T-helper 1 cell (primary cell): ENCODE measurements at places on chromosomes 6 and 20.

- DNase-seq = no peak
Measured at GRCh38 chr6:139256087-139256486, 35.7 kb downstream of the TXLNB start.

GRCh38 chr6:149368065-149368464, 32.0 kb upstream of the SUMO4 start:
- DNase-seq = no peak

DNA sequence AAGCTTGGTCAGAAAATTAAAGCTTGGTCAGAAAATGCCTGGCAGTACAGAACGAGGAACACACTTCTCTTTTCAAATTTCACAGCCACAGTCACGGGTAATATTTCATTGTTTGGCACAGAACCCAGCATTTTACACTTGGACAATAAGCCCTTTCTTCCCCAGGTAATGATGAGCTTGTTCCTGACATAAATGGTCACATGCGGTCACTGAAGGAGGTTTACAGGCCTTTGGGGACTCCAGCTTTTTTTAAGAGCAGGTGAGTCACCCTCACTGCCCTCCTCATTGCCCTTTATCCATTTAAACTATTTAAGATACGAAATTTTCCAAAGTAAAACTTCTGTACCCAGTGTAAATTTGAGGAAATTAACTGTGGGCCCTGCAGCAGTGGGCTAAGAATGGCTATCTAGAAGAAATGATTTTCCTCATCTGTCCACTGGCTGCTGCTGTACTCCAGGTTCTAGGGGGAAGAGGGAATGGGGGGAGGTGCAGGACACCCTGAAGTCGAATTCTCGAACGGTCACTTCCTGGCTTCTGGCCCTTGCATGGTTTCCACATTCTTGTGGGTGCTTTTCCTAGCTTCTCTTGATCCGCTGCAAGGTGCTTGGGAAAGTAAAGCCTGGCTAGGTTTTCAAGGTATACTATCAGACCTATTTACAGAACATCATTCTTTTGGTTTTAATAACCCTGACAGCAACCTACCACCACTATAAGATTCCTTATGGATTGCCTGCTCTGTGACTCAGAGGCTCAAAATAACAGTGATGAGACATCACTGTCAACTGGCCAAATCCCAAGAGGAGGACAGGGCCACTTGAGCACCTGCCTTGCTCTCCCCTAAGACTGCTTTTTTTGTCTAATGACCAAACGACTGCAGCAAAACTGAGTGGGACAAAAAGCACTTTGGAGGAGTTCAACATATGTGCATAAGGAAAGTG, 75.8 kb downstream of the PREP start:
- DNase-seq = no peak

GRCh38 chr20:35661053-35661452, 3.6 kb downstream of the CPNE1 start:
- peak; percentile 46 for DNase-seq

GRCh38 chr6:32196682-32197616, 4.5 kb upstream of the GPSM3 start:
- no peak for DNase-seq

DNA sequence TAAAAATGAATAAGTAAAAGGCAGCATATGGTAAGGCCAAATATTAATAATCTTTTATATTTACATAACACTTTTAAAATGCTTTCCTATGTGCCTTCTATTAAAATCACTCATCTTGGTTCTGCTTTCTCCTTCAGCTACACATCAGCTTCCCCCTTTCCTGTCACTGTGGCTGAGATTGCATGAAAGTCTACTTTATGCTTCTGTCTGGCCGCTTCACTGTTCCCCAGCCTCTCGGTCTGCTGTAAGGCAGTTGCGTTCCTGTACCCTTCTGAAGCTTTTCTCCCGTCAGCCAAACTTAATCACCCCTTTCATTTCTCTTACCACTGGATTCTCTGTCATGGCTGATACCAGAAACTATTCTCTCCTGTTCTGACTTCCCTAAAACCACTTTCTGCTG, 34.6 kb downstream of the SOX4 start:
- DNase-seq = no peak

GRCh38 chr6:71038711-71039344, 82.0 kb upstream of the B3GAT2 start:
- DNase-seq = no peak

GRCh38 chr6:32774426-32774825, 11.1 kb upstream of the HLA-DQB2 start:
- no peak for DNase-seq
